ENCODE measurements at places on chromosomes 11 and 22.

- no peak for DNase-seq
These were observed 71.8 kb downstream of the UBASH3B start for GRCh38 chr11:122727101-122727929.

- DNase-seq, result no peak
These were observed 909.0 kb downstream of the BRD1 start for GRCh38 chr22:48918585-48919186.

- DNase-seq, result no peak
These were observed 20.6 kb upstream of the SCGB1D1 start for GRCh38 chr11:62169448-62169847.

GRCh38 chr11:34427186-34427805 lies 11.4 kb upstream of the CAT start:
- DNase-seq, result no peak

DNA sequence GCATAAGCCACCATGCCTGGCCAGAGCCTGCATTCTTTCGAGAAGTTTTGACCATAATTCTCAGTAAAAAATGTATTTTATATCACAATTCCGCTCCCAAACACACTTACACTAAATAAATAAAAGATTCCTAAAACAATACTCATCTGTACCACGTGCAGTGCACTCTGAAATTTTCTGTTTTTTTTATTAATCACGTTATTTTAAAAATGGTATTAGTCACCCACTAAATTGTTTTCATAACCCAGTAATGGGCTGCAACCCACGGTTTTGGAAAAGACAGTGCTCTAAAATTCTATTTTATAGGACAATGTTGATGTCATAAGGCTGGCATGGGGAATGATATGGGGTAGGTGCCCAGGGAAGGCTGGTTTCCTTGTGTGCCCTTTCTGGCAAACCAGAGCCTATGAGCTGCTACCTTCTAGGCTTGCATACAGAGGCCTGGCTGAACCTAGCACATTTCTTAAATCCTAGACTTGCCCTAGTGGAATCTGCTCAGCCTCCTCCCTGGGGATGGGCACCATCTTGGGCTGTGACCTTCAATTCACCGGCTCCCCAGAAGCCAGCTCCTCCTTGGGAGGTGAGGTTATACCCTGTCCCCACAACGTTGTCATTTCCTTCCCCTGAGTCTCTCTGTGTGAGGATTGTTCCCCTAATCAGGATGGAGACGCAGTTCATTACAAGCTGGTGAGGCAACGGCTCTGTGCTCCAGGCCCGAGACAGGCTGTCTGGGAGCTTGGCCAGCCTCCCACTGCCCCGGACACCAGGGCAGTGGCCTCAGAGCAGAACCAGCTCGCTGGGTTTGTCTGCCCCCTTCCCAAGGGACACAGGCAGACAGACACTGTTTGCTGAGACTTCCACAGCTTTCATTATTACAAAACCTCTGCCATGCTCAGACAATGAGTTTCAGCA lies 116.5 kb upstream of the NAV2 start:
- no peak for DNase-seq

GRCh38 chr11:57418131-57418530 lies 8.8 kb downstream of the SLC43A3 start:
- DNase-seq, result no peak

- DNase-seq, result no peak
These were observed 47.4 kb downstream of the UVRAG start for GRCh38 chr11:75862437-75862836.

DNA sequence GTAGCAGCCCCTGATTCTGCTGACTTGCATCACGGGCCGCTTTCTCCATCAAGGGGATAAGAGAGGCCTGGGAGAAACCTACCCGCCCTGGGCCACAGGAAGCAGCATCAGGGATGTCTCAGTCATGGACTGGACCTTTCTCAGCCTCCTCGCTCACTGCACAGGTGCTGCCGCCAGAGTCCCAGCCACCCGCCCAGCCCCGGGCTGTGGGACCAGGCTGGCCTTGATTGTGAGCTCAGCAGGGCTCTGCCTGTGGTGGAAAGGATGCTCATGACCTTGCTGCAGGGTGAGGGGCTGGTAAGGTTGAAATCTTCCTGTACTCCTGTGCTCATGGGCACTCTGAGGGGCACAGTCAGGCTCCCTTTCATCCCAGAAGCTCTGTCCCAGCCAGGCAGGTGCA lies 26.0 kb upstream of the GGTLC2 start:
- DNase-seq, result no peak

- DNase-seq, result no peak
These were observed 7.4 kb upstream of the BLID start for GRCh38 chr11:122123263-122123929.

- no peak for DNase-seq
These were observed 67.9 kb downstream of the MCM5 start for GRCh38 chr22:35467681-35468434.

- DNase-seq, result no peak
These were observed 101.8 kb downstream of the TRIM44 start for GRCh38 chr11:35764417-35764816.

GRCh38 chr11:66003291-66003690 lies 988 bp downstream of the BANF1 start:
- no peak for DNase-seq

- DNase-seq, result no peak
These were observed 454.9 kb upstream of the CADM1 start for GRCh38 chr11:115959081-115959486.

- no peak for DNase-seq
These were observed 889 bp upstream of the DMC1 start for GRCh38 chr22:38570779-38571364.

DNA sequence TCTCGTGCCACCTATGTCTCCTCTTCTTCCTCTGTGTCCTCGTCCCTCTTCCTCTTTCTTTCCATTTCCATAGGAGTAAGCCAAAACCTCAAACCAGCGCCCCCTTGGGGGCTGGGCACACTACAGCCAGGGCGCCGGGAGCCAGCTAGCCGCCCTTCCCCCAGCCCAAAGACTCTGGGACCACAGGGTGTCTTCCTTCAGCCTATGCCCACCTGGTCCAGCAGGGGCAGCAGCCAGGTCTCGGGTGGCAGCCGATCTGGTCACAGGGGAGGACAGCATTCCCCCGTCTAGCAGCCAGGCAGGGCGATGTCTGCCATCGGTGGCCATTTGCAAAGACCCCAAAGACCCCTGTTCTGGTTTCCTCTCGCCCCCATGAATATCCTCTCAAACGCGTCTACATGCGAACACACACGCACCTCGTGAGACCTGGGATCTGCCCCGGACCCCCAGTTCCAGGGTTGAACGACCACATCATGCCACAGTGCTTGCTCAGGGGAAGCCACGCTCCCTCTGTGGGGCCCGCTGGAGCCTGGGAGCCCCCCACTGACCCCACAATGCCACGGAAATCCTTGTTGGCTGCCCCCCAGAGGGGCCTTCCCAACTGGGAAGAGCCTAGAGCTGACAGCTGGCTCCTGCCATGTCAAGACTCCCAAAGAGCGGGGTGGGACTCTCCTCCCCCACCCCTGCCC lies 546.0 kb upstream of the CCDC179 start:
- DNase-seq, result no peak

DNA sequence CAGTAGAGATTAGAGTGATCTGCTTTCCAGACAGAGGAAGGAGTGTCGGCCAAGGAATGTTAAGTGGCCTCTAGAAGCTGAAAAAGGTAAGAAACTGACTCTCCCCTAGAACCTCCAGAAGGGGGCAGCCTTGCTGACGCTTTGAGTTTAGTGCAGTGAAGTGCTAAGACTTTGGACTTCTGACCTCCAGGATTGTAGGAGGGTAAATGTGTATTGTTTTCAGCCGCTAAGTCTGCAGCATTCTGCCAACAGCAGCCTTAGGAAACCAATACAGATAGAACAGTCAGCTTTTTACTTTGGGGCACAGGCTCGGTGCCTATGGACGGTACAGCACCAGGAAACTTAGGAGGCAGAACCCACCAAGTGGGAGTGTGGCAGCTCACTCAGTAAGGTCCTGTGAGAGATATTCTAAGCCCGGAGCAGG lies 3.6 kb upstream of the TBC1D22A start:
- no peak for DNase-seq

DNA sequence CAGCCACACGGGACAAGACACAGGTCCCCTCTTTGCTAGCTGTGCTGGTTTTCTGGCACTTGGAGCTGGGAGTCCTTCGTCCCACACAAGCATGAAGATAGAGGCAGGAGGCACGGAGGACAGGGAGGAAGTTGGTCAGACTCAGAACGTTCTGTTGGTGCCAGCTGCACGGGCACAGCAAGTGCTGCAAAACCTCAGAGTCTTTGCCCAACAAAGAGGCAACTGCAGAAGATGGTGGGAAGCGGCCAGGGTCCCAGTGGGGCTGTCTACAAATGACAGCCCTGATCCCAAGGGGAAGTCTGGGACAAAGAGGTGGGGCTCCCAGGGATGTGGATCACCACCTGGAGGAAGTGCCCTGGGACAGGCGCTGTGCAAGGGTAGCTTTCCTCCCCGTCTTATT lies 9.4 kb upstream of the OSM start:
- DNase-seq, result no peak

GRCh38 chr11:130151196-130151595 lies 8.4 kb upstream of the ST14 start:
- no peak for DNase-seq

- no peak for DNase-seq
These were observed 16.2 kb downstream of the LRRC32 start for GRCh38 chr11:76654298-76654851.

GRCh38 chr11:3092603-3093141 lies 35.4 kb upstream of the CARS1 start:
- DNase-seq, result no peak

DNA sequence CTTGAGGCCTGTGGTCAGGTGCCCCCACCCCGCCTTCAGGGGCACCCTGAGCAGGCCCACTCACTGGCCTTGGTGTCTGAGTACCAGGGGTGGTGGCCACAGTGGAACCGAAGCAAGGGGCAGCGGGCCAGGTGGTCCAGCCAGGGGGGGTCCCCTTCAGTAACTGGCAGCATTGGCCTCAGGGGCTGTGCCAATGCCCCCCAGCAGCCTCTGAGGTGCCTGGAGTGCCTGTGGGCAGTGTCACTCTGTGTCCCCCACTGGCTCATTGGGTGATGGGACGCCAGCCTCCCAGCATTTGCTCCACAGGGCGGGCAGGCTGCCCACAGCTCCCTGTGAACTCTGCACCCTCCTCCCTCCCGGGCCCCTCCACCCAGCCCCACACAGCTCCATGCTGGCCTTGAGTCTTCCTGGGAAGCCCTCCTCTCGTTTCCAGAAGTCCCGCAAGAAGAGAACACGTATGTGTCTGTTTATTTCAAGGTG lies 29.5 kb upstream of the CARS1 start:
- DNase-seq, result no peak

DNA sequence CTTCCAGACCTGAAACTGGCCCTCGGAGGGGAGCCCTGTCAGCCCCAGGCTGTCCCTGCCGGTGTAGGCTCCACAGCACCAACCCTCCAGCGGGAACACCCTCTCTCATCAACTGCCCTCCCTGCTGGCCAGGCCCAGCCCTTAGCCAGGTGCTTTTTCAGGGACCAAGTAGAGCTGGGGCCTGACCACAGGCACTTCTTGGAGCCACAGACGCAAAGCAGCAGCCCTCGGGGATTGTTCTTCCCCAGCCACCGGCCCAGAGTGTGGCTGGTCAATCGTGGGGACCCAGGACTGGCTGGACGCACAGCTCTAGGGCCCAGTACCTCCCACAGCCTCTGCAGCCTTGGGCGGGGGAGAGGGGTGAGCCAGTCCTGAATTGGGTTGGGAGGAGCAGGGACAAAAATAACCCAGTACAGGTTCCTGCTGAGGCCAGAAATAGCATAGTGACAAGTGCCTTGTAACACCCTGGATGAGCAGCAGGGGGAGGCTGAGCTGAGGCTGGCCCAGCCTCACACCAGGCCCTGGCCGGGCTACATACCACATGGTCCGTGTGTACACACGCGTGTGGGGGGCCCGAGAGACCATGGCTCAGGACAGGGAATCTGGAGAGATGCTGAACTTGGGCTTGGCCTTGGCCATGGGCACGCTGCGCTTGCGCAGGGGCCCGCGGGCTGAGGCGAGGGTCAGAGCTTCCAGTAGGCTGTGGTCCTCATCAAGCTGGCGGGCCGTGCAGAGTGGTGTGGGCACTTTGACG lies 2.0 kb downstream of the KCNJ11 start:
- no peak for DNase-seq

GRCh38 chr11:37509506-37509905 lies 911.5 kb upstream of the RAG2 start:
- no peak for DNase-seq

GRCh38 chr11:86806903-86807302 lies 6.6 kb downstream of the PRSS23 start:
- DNase-seq, result no peak

DNA sequence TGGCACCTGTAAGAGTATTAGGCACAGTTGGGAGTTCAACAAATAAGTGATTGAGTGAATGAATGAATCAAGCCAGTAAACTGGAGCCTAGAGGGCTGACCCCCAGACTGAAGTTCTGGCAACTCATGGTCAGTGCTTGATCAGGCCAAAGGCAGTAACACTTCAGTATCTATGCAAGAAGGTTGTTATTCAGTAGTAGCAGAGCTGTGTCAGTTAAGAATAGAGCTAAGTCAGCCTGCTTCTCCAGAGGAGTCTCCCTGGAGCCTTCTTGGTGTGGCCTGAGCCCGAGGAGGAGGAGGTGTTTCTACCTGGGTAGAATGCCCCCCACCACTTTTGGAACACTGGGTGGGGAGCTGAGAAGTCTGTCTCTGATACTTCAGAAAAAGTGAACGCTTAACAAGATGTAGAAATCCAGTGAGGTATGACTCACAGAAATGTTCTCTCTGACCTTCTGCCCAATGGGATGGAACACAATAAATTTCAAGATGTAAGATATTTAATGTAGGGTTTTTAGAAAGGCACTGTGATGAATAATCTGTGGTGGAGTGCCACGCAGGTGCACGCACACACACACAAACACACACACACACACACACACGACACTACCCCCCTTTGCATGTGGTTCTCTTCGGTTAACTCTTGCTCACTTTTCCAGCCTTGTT lies 219.9 kb downstream of the HIPK3 start:
- no peak for DNase-seq

GRCh38 chr22:17910561-17911311 lies 113.6 kb downstream of the MICAL3 start:
- DNase-seq, result no peak

- peak; percentile 70 for DNase-seq
These were observed 12.2 kb upstream of the NPAS4 start for GRCh38 chr11:66408488-66409214.

DNA sequence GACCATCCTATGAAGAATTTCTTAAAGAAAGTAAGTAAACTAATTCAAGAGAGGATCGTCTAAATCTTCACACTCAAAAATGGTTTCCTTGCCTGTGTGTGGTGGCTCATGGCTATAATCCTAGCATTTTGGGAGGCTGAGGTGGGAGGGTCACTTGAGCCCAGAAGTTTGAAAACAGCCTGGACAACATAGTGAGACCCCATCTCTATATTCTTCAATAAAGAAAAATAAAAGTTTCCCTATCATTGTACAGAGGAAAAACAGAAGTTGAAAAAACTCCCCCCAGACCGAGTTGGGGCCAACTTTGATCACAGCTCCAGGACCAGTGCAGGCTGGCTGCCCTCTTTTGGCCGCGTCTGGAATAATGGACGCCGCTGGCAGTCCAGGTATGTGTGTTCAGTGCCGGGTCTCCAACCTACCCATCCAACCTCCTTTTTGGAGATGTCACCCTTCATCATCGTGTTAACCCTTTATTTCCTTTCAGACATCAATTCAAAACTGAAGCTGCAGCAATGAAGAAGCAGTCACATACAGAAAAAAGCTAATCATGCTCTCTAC lies 3.0 kb downstream of the RPS25 start:
- no peak for DNase-seq

Measured in activated CD8-positive, alpha-beta memory T cell treated with anti-CD3 and anti-CD28 coated beads for 4 hours (primary cell).